ENCODE measurements at places on chromosomes 11 and 22.

DNA sequence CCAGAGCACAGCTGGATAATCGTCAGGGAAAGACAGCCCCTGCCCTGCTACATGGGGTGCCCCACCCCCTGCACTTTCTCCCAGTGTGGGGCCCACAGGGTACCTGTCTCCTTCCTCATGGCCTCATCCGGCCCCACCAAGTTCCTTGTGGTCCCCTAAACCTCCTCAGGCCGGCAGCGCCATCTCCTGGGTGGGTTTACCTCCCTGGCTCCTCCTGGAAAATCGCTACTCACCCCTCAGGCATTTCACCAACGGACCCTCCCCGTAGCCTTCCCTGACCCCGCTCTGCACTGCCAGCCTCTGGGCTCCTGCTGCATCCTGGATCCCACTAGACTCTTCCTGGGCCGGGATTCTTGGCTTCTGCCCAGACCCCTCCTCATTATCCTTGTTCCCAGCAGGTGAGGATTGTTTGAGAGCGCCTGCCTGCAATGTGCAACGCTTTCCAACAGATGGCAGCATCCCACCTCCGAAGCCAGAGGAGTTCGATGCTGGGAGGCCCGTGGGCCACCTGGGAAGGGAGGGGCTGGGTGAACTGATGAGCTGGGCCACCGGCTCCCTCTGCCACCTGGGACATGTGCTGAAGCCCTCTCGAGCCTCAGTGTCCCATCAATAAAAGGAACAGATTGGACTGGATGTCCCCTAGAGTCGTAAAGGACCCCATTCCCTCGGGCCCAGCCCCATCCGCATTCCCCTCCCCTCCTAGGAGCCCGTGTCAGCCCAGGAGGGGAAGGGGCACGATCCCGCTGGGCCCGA is 44.2 kb upstream of the TTLL12 start:
- no peak overlapping the region for H3K4me3 ChIP-seq
- peaks cover 18% of the 10 kb centered on the region for H3K27me3 ChIP-seq
- peak; percentile 49 for DNase-seq
- no peak overlapping the region for H3K27ac ChIP-seq
- H3K36me3 ChIP-seq: no peaks in the 10 kb centered on the region
- H3K4me1 ChIP-seq: peaks cover 6% of the 10 kb centered on the region

DNA sequence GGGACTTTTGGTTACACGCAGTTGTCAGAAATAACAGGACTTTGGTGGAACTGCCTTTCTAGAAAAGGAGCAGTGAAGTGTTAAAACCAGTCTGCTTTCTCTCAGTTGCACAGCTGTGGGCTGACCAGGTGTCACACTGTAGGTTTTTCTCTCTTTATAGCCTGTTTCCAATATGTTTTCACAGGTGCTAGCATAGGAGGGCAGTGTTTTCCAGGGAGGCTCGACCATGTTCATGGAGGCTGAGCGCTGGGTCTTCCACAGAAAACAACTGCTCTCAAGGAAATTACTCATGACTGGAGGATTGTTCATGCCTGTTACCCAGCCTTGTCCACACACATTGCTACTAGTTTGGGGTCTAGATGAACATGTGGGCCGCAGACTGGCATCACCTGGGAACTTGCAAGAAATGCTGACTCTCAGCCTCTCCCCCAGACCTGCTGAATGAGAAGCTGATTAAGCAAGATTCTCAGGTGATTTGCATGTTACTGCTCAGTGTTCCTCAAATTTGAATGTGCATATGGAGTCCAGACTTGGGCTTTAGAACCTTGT is 157.7 kb downstream of the MAML2 start:
- no peak for DNase-seq
- H3K27ac ChIP-seq: no peak overlapping the region
- no peaks in the 10 kb centered on the region for H3K36me3 ChIP-seq
- no peak overlapping the region for H3K4me3 ChIP-seq
- H3K27me3 ChIP-seq: no peaks in the 10 kb centered on the region
- H3K4me1 ChIP-seq: peaks cover 37% of the 10 kb centered on the region

- H3K4me1 ChIP-seq: peaks cover 30% of the 10 kb centered on the region
- no peak for DNase-seq
- H3K27me3 ChIP-seq: no peaks in the 10 kb centered on the region
- H3K36me3 ChIP-seq: peaks cover 5% of the 10 kb centered on the region
- H3K27ac ChIP-seq: no peak overlapping the region
These were observed 27.6 kb downstream of the APLP2 start for GRCh38 chr11:130097285-130097684.

DNA sequence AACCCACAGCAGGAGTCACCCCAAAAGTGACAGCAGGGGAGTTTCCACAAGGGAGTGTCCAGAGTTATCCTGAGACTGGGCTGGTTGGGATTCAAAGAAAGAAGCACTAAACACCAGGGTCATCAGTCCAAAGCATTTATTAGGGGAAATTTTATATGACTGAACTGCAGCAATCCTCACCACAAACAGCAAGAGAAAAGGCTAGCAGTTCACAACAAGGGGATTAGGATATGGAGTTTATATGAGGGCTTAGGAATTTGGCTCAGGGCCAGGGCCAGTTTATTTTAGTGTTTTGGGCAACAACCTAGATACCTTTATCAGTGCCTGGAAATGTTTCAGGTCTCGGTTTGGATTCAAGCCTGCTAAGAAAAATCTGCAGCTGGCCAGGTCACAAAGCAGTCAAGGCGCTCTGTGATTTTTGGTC is 4.6 kb upstream of the TMEM126A start:
- H3K27me3 ChIP-seq: peaks cover 43% of the 10 kb centered on the region
- no peak for DNase-seq
- H3K36me3 ChIP-seq: peaks cover 9% of the 10 kb centered on the region
- H3K4me1 ChIP-seq: peaks cover 13% of the 10 kb centered on the region
- H3K27ac ChIP-seq: no peak overlapping the region
- no peak overlapping the region for H3K4me3 ChIP-seq

DNA sequence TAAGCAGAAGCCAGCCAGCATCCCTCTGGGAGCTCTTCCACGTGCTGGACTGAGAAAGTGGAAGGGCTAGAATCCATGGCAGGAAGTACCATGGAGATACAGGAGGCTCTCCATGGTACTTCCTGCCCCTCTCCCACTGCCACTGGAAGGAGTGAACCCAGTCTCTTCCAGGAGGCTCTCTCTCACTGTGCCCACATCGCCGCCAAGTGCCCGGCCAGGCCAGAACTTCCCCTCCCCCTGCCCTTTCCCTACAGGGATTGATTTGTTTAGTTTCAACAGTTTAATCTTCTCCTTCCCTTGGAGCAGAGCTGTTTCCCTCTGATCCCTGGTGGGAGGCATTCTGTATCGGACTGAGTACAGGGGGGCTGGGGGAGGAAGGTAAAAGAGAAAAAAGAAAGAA is 133.6 kb downstream of the DSCAML1 start:
- peaks cover 34% of the 10 kb centered on the region for H3K27me3 ChIP-seq
- no peaks in the 10 kb centered on the region for H3K36me3 ChIP-seq
- no peak overlapping the region for H3K27ac ChIP-seq
- H3K4me1 ChIP-seq: no peaks in the 10 kb centered on the region
- DNase-seq: no peak

GRCh38 chr11:129976328-129976727 is 26.3 kb downstream of the PRDM10 start:
- no peak for DNase-seq
- H3K4me1 ChIP-seq: peaks cover 16% of the 10 kb centered on the region
- no peak overlapping the region for H3K27ac ChIP-seq
- H3K36me3 ChIP-seq: peaks cover 2% of the 10 kb centered on the region
- H3K27me3 ChIP-seq: no peaks in the 10 kb centered on the region
- no peak overlapping the region for H3K4me3 ChIP-seq

DNA sequence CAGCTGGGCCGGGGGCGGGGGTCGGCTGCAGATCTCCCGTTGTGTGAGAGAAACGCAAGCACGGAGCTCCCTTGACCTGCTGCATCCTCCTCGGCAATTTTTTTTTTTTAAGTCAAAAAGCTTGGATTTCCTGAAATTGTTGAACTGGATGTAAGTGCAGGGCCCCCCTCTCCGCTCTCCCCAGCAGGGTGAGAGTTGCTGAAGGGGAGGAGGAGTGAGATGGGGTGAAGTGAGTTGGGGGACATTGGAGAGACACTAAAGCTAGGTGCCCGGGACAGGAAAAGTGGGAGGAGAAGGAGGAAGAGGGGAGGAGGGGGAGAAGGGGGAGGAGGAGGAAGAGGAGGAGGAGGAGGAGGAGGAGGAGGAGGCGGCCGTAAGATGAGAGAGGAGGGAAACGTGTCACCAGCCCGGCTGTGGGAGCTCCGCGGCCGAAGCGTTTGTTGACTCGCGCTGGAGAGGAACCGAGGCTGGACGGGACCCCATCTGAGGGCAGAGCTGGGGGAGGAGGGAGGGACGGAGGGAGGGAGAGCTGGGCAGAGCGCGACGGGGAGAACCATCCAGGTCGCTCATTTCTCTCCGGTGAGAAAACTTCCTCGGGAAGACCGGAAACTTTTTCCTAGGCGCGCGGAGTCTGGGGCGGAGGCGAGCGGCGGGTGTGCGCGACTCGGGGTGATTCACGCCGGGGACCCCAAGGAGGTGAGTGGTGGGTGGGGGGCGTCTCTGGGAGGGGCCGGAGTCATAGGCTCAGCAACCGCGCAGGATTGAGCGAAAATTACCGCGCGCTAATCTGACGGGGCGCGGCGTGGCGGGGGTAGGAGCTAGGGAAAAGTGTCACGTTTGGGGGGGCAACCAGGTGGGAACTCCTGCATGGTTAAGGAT is 80.2 kb downstream of the PRR5L start:
- H3K27me3 ChIP-seq: no peaks in the 10 kb centered on the region
- H3K36me3 ChIP-seq: peaks cover 27% of the 10 kb centered on the region
- no peak for DNase-seq
- H3K4me1 ChIP-seq: peaks cover 20% of the 10 kb centered on the region
- peak overlapping the region; percentile 93 for H3K27ac ChIP-seq

GRCh38 chr11:83456075-83456474 is 169.9 kb upstream of the CCDC90B start:
- no peak for DNase-seq
- no peak overlapping the region for H3K4me3 ChIP-seq
- H3K4me1 ChIP-seq: no peaks in the 10 kb centered on the region
- no peak overlapping the region for H3K27ac ChIP-seq

- H3K36me3 ChIP-seq: peaks cover 1% of the 10 kb centered on the region
- H3K4me1 ChIP-seq: peaks cover 21% of the 10 kb centered on the region
- no peak overlapping the region for H3K27ac ChIP-seq
- no peak overlapping the region for H3K4me3 ChIP-seq
- H3K27me3 ChIP-seq: no peaks in the 10 kb centered on the region
- no peak for DNase-seq
These were observed 8.3 kb downstream of the TSPO start for GRCh38 chr22:43159484-43160178.

DNA sequence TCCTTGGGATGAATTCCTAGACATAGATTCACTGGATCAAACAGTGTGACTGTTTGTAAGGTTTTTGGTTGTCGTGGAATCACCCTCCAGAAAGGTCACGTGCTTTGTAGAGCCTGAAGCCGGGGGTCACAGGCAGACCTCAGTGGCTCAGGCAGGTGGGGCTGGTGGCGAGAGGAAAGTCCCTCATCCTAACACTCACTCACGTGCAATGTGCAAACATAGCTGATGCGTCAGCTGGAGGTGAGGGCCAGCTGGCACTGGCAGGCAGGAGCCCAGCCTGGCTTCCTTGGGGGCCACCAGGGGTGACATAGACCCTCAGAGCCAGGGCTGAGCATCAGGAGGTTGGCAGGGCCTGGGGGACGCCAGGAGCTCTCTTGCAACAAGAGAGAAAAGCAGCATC is 90.0 kb downstream of the ARHGAP8 start:
- DNase-seq: no peak
- peaks cover 5% of the 10 kb centered on the region for H3K36me3 ChIP-seq
- no peaks in the 10 kb centered on the region for H3K4me1 ChIP-seq

DNA sequence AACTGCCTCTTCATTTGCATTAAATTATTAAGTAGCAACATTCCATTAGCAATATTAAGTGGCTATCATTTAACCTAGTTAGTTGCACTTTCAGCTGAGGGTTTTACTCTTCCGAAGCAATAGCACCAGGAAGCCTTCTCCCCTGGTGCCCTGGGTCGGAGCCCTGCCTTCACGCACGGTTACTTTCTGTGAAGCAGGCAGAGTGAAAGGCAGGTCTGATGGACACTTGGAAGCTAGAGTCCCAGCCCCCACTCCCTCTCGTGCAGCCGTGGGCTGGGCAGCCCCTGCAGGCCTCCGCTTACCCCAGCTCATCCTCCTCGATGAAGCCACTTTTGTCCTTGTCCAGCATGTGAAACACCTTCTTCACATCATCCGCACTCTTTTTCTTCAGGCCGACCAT is 2.0 kb downstream of the PVALB start:
- DNase-seq: no peak
- no peaks in the 10 kb centered on the region for H3K36me3 ChIP-seq
- no peak overlapping the region for H3K27ac ChIP-seq

GRCh38 chr11:134074766-134075165 is 5.9 kb downstream of the JAM3 start:
- H3K4me3 ChIP-seq: no peak overlapping the region
- peaks cover 7% of the 10 kb centered on the region for H3K36me3 ChIP-seq
- no peaks in the 10 kb centered on the region for H3K4me1 ChIP-seq
- no peak overlapping the region for H3K27ac ChIP-seq
- no peak for DNase-seq

GRCh38 chr22:38201371-38201710 is 453 bp upstream of the MAFF start:
- peaks cover 28% of the 10 kb centered on the region for H3K4me1 ChIP-seq
- no peaks in the 10 kb centered on the region for H3K27me3 ChIP-seq
- H3K27ac ChIP-seq: peak overlapping the region; percentile 97
- peaks cover 15% of the 10 kb centered on the region for H3K36me3 ChIP-seq
- DNase-seq: no peak

- no peak for DNase-seq
- peak overlapping the region; percentile 24 for H3K4me3 ChIP-seq
- peaks cover 10% of the 10 kb centered on the region for H3K27me3 ChIP-seq
These were observed 73.2 kb upstream of the CLDN5 start for GRCh38 chr22:19597399-19597735.

DNA sequence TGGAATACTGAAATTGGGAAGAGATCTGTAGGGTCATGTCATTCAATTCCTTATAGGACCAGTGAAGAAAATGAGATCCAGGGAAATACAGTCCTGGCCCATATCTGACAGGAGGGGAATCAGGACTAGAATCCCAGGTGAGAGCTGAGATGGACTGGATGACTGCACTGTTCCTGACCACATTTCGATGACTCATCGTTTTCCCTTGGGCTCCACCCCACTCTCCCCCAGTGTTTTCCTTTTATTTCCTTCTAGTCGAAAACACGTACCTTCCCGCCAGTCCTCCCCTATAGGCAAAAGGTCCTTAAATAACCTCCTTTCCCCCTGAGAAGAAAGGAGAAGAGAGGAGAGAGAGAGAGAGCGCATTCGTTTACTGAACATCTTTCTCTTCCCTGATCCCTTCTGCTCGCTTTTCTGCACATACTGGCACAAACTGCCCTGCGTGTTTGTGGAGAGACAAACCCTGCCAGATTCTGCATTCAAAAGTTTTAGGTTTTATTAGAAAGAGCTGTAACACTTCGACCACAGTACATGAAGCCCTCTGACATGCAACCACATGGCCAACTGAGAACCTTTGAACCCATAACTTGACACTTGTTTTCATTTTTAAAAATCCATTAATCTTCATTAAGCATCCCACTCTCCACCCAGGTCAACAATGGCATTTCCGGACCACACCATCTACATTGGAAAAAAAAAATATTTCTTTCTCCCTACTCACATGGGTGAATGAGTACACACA is 565.7 kb downstream of the METTL15 start:
- H3K27ac ChIP-seq: no peak overlapping the region
- no peaks in the 10 kb centered on the region for H3K36me3 ChIP-seq
- no peaks in the 10 kb centered on the region for H3K27me3 ChIP-seq
- DNase-seq: no peak
- no peaks in the 10 kb centered on the region for H3K4me1 ChIP-seq
- H3K4me3 ChIP-seq: no peak overlapping the region

- H3K4me1 ChIP-seq: no peaks in the 10 kb centered on the region
- no peak overlapping the region for H3K27ac ChIP-seq
- H3K4me3 ChIP-seq: no peak overlapping the region
- DNase-seq: no peak
- H3K27me3 ChIP-seq: peaks cover 23% of the 10 kb centered on the region
These were observed 134.1 kb upstream of the TMEM45B start for GRCh38 chr11:129681344-129682114.
